ENCODE measurements at places on chromosomes 6 and 20. TPM values are rescaled to one million over a fixed set of nuclear protein-coding genes. Genes with fewer than 3 reads are reported as not detected.
A peak's percentile ranks its signal among the peaks of the same experiment; 100 is the strongest.

- H3K27me3 ChIP-seq: no peaks in the 10 kb centered on the region
- H3K4me3 ChIP-seq: no peak overlapping the region
- H3K36me3 ChIP-seq: no peaks in the 10 kb centered on the region
- no peak for DNase-seq
- no peaks in the 10 kb centered on the region for H3K4me1 ChIP-seq
- no peak overlapping the region for H3K27ac ChIP-seq
These were observed 19.1 kb downstream of the B4GALT5 start for GRCh38 chr20:49694450-49695071.

- H3K36me3 ChIP-seq: no peaks in the 10 kb centered on the region
- DNase-seq: no peak
- H3K27me3 ChIP-seq: no peaks in the 10 kb centered on the region
- peaks cover 22% of the 10 kb centered on the region for H3K4me1 ChIP-seq
- H3K27ac ChIP-seq: no peak overlapping the region
These were observed 20.1 kb downstream of the TOP1 start for GRCh38 chr20:41048461-41049301.

DNA sequence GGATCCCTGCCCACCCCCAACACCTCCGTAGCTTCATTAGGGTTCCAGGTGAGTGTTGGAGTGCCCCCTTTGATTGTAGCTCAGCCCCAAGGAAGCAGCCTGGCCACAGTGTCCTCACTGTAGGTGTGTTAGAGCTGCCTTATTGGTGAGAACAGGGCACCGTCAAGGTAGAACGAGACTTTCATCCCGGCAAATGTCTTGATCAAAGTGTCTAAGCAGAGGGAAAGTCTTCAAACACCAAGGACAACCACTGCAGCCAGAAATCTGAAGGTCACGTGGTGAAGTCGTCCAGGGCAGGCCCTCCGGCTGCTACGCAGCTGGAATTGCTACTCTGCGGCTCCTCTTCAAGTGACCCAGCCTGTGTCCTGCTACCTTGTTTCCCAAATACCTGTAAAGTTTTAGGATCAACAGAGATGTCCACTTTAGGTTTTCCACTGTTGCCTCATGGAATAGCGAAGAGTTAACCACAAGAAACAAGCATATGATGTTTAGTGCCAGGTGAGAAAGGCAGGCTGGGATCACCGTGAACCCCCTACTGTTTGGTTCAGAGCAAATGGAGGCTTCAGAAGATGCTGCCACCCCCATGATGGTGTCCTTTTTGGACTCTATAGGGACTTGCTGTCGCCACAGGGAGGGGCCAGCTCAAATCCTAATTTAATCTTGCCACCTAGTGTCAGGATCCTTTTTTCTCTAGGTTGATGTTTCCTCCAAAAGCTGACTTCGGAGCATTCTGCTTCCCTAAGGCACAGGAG is 1.7 kb upstream of the DLL1 start:
- DNase-seq: no peak
- H3K36me3 ChIP-seq: no peaks in the 10 kb centered on the region
- no peaks in the 10 kb centered on the region for H3K27me3 ChIP-seq
- H3K4me3 ChIP-seq: no peak overlapping the region
- H3K4me1 ChIP-seq: no peaks in the 10 kb centered on the region

DNA sequence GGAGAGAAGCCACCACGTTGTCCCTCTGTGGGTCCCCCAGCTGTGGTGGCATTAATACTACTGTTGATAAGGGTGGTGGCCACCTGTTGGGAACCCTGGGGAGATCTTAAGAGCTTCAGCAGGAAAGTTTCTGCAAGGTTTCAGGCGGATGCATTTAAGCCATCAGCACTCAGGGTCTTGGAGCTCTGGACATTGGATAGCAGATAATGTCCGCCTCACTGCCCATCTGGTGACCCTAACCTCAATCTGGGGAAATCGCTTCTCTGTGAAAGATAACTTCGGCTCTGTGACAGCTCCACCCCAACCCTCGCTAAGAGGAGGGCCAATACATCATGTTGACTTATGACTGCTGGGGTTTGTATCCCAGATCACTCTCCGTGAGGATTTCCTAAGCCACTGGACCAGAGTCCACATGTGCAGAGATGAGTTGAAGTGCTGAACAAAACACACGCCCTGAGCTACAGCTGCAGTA is 92.9 kb downstream of the FOXC1 start:
- H3K36me3 ChIP-seq: no peaks in the 10 kb centered on the region
- no peaks in the 10 kb centered on the region for H3K27me3 ChIP-seq
- H3K27ac ChIP-seq: peak overlapping the region; percentile 91
- no peak for DNase-seq
- H3K4me1 ChIP-seq: no peaks in the 10 kb centered on the region

DNA sequence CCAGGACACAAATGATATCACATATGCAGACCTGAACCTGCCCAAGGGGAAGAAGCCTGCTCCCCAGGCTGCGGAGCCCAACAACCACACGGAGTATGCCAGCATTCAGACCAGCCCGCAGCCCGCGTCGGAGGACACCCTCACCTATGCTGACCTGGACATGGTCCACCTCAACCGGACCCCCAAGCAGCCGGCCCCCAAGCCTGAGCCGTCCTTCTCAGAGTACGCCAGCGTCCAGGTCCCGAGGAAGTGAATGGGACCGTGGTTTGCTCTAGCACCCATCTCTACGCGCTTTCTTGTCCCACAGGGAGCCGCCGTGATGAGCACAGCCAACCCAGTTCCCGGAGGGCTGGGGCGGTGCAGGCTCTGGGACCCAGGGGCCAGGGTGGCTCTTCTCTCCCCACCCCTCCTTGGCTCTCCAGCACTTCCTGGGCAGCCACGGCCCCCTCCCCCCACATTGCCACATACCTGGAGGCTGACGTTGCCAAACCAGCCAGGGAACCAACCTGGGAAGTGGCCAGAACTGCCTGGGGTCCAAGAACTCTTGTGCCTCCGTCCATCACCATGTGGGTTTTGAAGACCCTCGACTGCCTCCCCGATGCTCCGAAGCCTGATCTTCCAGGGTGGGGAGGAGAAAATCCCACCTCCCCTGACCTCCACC is 42.2 kb downstream of the SIRPA start:
- DNase-seq: no peak
- H3K4me3 ChIP-seq: no peak overlapping the region
- no peaks in the 10 kb centered on the region for H3K27me3 ChIP-seq
- H3K36me3 ChIP-seq: no peaks in the 10 kb centered on the region

DNA sequence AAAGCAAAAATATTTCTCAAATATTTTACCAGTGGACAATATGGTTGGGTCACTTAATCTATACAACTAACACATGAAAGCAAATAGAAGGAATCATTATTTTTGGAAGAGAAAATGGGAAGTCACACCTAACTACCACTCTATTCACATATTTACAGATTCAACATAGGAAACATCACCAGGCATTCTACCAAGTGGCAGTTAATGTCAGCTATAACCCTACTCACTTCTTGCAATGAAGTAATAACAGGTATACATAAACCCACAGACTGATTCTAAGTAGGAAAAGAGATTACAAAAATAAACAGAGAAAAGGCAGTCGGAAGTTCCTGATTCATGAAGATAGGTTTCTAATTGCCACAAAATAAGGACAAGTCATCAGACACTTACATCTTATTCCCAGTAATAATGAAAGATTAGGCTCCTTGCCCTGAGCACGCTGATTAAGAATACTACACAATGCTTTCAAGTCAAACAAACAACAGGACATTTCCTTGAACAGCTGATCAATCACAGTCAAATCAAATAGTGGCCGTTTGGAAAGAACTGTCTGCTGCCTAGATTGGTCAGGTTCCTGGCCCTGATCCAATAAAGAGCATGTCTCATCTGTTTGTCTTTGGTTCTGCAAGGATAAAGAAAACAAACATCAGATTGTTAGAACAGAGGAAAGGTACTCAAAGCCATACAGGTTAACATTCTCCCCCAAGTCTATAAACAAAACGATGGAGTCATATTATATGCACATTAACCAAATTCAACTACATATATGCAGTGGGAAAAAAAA is 79.2 kb upstream of the PLN start:
- DNase-seq: no peak
- no peaks in the 10 kb centered on the region for H3K27me3 ChIP-seq
- H3K4me3 ChIP-seq: no peak overlapping the region
- no peak overlapping the region for H3K27ac ChIP-seq
- H3K36me3 ChIP-seq: peaks cover 3% of the 10 kb centered on the region

DNA sequence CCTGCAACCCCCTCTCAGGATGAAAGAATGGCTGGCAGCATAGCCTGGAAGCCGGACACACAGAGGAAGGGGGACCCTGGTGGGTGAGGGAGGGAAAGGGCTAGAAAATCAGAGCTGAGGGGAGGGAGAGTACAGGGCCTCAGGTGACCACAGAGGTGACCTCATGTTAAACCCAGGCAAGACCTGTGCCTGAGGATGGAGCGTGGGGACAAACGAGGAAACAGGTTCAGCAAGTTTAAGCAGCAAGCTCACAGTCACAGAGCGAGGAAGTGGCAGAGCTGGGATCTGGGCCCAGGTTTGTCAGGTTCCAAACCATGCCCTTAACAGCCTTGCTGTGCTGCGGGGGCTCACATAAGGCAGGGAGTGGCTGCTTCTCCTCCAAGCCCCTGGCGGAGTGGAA is 4.0 kb upstream of the BPI start:
- H3K27me3 ChIP-seq: no peaks in the 10 kb centered on the region
- DNase-seq: no peak
- H3K4me1 ChIP-seq: no peaks in the 10 kb centered on the region
- no peak overlapping the region for H3K27ac ChIP-seq

GRCh38 chr6:65259982-65260381 is 447.0 kb downstream of the EYS start:
- no peaks in the 10 kb centered on the region for H3K4me1 ChIP-seq
- no peaks in the 10 kb centered on the region for H3K36me3 ChIP-seq
- no peak overlapping the region for H3K4me3 ChIP-seq
- H3K27ac ChIP-seq: no peak overlapping the region
- no peak for DNase-seq
- no peaks in the 10 kb centered on the region for H3K27me3 ChIP-seq

DNA sequence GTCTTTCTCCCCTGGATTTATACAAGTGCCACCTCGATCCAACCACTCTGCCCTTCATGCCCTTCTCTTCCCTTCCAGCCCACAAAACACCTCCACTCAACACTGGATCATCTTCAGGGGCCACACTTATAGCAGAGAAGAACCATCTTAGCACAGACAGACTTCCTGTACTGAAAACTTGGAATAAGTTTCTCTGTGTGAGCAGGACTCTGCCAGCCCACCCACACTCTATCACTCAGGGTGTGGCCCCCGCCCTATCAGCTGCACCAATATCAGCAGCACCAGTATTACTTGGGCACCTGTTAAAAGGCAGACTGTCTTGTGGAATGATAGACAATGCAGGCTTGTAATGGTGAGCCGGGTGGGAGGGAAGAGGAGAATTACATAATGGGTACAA is 86.7 kb downstream of the SCML4 start:
- H3K27ac ChIP-seq: no peak overlapping the region
- no peaks in the 10 kb centered on the region for H3K4me1 ChIP-seq
- no peaks in the 10 kb centered on the region for H3K27me3 ChIP-seq
- no peak for DNase-seq

- no peaks in the 10 kb centered on the region for H3K36me3 ChIP-seq
- no peak overlapping the region for H3K4me3 ChIP-seq
- peak overlapping the region; percentile 39 for H3K27ac ChIP-seq
- no peaks in the 10 kb centered on the region for H3K27me3 ChIP-seq
- no peaks in the 10 kb centered on the region for H3K4me1 ChIP-seq
These were observed 17.8 kb upstream of the ZNF217 start for GRCh38 chr20:53611449-53611894.

- no peaks in the 10 kb centered on the region for H3K4me1 ChIP-seq
- no peak overlapping the region for H3K4me3 ChIP-seq
- H3K36me3 ChIP-seq: no peaks in the 10 kb centered on the region
- H3K27me3 ChIP-seq: no peaks in the 10 kb centered on the region
- no peak for DNase-seq
These were observed 455.1 kb downstream of the CDC5L start for GRCh38 chr6:44842616-44843015.

DNA sequence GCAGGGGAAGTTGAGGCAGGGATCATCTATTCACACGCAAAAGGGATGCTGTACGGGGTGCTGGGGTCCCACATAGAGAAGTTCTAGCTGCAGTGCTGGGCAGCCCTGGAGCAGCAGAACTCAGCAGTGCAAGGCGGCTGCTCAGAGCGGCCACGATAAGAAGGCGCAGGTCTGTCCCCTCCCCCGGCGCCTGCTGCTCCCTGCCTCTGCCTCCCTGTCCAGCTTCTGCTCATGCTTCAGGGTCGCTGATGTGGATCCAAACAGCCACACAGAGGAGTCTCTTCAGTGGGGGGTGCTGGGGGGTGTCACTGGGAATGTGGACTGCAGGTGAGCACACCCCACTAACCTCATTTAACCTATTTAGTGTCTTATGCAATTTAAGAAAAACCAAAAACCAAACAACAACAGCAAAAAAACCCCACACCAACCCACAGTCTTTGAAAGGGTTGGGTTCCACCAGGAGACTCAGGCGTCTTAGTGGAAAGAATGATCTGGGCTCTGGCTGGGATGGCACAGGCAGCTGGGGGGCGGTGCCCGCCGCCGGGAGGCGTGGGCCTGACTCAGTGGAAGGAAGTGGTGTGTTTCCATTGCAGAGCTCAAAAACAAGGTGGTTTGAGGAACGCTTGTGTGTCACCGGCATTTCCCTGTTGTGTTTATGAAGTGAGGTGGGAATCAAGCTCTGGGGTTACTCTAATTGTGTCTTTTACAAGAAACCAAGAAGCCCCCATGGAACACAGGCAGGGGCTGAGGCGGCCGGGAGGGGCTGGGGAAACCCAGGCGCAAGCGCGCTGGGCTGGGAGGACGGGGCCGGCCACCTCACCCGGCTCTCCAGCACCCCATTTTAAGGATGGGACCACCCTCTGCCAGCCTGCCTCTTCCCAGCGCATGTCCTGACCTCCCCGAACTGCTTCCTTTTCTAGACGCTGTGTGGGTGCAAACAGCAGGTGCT is 55.1 kb downstream of the IRF4 start:
- no peaks in the 10 kb centered on the region for H3K36me3 ChIP-seq
- DNase-seq: peak; percentile 57
- H3K4me3 ChIP-seq: no peak overlapping the region
- H3K27me3 ChIP-seq: no peaks in the 10 kb centered on the region
- H3K4me1 ChIP-seq: no peaks in the 10 kb centered on the region
- no peak overlapping the region for H3K27ac ChIP-seq

The OR2H1 gene
- not detected for total RNA-seq

The C2 gene
- total RNA-seq: 20.8 TPM

The PTCHD4 gene
- total RNA-seq: 2.4 TPM

The CRISP2 gene
- total RNA-seq: not detected

The ID4 gene
- total RNA-seq: 85.1 TPM

The HFE gene
- 17.9 TPM for total RNA-seq

The DDO gene
- 2.5 TPM for total RNA-seq

The ZC3H12D gene
- 3.0 TPM for total RNA-seq

The PPP1R14C gene
- 0.18 TPM for total RNA-seq

The TINAG gene
- total RNA-seq: not detected

Measured in aorta (tissue), 5 donors.